ENCODE measurements at places on chromosomes 6 and 20.

GRCh38 chr6:67287566-67287965 lies 1347.5 kb upstream of the ADGRB3 start:
- no peak for DNase-seq

DNA sequence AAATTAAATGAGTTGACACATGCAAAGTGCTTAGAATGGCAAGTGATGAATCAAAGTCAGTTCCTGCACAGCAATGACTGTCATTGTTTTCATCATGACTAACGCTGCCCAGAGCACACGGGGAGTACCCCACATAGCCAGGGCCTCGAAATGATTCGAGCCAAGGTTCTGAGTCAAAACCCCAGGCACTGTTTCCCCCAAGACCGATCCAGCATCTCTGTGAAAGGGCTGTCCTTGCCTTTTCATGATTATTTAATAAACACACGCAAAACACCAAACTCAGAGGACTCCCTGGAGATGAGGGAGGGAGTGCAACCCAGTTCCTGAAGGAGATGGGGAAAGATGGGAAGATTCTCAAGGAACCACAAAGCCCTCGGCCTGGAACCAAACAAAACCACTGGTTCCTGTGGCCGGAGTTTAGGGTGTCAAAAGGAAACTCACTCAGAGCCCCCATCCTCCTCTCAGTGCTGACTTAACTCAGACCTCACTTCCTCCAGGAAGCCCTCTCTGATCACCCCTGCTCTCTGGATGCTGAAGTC lies 3.8 kb downstream of the PREX1 start:
- peak; percentile 46 for DNase-seq

DNA sequence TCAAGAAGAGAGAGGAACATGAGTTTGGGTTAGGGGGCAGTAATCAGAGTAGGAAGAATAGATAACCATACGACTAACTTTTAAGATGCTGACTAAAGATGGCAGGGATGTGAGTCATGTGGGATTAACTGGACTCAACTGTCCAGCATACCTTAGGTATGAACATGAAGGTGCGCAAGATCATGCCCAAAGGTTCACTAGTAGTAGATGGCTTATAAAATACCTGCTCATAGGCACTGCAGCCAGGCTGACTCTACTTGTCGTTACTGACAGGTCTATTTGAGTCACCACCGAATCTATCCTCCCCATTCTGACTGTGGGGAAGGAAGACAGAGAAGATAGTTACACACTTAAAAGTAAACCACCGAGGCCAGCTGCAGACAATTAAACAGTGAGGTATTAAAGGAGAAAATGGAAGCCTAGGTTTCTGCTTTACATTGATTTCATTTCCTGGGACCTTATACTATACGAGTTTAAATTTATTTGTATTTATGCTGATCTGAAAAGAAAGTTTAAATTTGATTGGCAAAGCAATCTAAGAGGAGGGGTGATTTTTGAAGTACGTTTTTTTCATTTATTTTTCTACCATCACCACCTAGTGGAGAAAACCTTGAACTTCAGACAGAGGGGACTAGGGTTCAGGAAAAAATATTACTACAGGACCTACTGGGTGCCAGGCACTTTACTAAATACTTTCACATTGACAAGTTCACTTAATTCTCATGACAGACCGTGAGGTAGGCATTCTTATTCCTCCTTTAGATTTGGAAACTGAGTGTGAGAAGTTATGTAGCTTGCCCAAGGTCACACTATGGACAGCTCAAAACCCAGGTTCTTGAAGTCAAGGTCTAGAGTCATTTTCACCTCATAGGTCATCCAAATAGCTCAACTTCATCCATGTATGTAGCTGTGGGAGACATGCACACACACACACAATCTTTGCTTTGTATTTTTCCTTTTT lies 4.0 kb upstream of the WRNIP1 start:
- no peak for DNase-seq

- DNase-seq = no peak
These were observed 123.8 kb downstream of the BANF2 start for GRCh38 chr20:17823409-17824144.

DNA sequence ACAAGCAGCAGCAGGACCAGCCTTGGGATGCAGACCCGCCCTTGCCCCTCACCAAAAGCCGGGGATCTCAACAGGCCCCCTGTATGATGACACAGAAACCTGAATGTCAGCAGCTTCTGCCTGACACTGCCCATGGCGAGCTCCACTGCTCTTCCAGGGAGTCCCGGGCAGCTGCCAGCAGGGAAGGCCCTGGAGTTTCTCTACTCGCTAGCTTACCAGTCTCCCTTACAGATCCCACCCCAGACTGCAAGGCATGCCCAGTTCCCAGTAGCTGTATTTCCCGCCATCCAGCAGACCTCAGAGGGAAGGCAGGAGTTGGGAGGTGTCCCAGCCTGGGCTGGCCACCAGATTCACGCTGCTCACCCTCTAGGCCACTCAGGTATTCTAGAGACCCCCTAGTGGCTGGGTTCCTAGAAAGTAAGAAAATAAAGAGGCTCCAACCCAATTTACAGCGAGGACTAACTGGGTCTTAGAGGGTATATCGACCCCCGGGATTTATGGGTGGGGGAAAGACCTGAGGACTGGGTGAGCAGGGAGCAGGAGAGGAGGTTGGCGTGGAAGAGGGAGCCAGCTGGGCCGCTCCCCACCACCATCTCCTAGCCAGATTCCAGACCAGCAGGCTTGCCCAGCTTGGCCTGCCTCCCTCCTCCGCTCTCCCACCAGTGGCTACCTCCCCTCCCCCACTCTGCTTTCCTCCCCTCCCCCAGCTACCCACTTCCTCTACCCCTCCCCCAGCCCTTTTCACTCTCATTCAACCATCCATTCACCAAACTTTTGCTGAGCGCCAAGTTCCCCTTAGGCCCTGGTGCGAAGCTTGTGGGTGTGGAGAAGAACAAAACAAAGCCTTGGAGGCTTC lies 9.7 kb upstream of the HMGA1 start:
- no peak for DNase-seq

DNA sequence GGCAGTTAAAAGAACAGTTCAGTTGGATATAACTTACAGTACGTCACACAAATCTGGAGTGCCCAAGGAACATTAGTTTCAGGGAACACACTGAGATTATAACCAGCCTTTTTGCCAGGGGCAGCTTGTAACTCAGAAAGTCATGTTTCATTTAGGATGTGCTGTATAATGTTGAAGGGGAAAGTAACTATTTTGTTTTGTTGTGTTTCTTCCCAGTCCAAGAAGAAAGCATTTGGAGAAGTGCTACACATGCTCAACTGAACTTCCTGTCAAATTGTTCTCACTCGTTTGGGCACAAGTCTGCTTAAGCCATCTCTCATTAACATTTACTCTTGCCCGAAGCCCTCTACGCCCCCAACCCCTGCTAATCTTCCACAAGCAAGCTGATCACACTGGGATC lies 157.9 kb downstream of the BTBD9 start:
- DNase-seq = no peak

GRCh38 chr6:106560996-106561685 lies 68.2 kb downstream of the RTN4IP1 start:
- DNase-seq = no peak

- peak; percentile 58 for DNase-seq
These were observed 15.8 kb upstream of the FAM8A1 start for GRCh38 chr6:17584241-17584803.

GRCh38 chr6:31070711-31071197 lies 41.6 kb downstream of the C6orf15 start:
- DNase-seq = peak; percentile 82

DNA sequence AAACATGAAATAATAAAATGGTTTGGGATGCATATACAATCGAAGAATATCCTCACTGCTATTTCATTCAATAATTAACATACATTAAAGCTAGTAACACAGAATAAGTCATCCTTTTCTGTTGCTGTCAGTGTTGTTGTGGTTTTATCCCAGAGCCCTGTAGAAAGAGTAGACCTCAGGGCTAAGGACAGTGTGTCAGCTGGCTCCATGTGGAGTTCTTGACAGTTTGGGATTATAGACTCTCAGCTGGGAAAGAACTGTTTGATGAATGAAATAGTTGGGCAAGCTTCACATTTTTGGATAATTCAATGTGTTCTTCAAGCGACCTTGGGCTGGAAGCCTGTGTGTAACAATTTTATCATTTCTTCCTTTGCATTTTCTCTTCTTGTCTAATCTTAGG lies 10.1 kb downstream of the UTRN start:
- no peak for DNase-seq

- DNase-seq = no peak
These were observed 191.5 kb downstream of the MCHR2 start for GRCh38 chr6:99802396-99803031.

Measured in head of caudate nucleus (tissue), 42 donors.